ENCODE measurements at places on chromosomes 11 and 22. TPM values are rescaled to one million over a fixed set of nuclear protein-coding genes. Genes with fewer than 3 reads are reported as not detected.

The CDC45 gene
- 21.5 TPM for polyA plus RNA-seq

The ZBTB16 gene
- polyA plus RNA-seq, result 10.3 TPM

The LRRC32 gene
- polyA plus RNA-seq, result 25.9 TPM

The TMPRSS5 gene
- 2.4 TPM for polyA plus RNA-seq

The B3GAT1 gene
- 110 TPM for polyA plus RNA-seq

The TNNT3 gene
- 0.58 TPM for polyA plus RNA-seq

The ZNF215 gene
- not detected for polyA plus RNA-seq

The KIF18A gene
- polyA plus RNA-seq, result 1.8 TPM

The CHRM1 gene
- polyA plus RNA-seq, result 18.8 TPM

The AMOTL1 gene
- 65.6 TPM for polyA plus RNA-seq

The BACE1 gene
- 90.0 TPM for polyA plus RNA-seq

The KCNC1 gene
- 18.9 TPM for polyA plus RNA-seq

The BIRC2 gene
- 9.6 TPM for polyA plus RNA-seq

The OR8A1 gene
- not detected for polyA plus RNA-seq
